ENCODE measurements at places on chromosomes 13 and 19.
A peak's percentile ranks its signal among the peaks of the same experiment; 100 is the strongest.

- DNase-seq, result peak; percentile 46
Observed at GRCh38 chr19:55368701-55369563, 1.3 kb downstream of the IL11 start.

DNA sequence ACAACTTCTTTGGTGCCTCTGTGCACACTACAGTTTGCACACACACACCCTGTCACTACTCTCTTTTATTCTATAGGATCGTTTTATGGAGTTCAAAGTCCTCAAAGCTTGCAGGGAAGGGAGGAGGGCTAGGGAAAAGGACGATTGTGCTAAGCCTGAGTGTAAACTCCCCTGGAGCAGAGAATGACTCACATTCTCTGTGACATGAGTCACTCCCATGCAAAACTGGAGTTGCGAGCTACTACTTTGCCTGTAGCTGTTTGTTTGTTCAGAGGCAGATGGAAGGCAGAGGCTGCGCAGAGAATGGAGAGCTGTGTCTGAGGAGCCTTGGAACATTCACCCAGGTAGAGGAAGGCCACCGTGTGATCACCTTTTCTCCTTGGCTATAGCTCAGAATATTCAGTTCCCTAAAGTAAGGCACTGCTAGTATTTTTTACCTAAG is 80.5 kb upstream of the MBNL2 start:
- DNase-seq, result peak; percentile 92

GRCh38 chr13:113169277-113170272 is 11.1 kb downstream of the PROZ start:
- DNase-seq, result no peak

- DNase-seq, result no peak
Observed at GRCh38 chr13:94344126-94344818, 135.2 kb downstream of the DCT start.

DNA sequence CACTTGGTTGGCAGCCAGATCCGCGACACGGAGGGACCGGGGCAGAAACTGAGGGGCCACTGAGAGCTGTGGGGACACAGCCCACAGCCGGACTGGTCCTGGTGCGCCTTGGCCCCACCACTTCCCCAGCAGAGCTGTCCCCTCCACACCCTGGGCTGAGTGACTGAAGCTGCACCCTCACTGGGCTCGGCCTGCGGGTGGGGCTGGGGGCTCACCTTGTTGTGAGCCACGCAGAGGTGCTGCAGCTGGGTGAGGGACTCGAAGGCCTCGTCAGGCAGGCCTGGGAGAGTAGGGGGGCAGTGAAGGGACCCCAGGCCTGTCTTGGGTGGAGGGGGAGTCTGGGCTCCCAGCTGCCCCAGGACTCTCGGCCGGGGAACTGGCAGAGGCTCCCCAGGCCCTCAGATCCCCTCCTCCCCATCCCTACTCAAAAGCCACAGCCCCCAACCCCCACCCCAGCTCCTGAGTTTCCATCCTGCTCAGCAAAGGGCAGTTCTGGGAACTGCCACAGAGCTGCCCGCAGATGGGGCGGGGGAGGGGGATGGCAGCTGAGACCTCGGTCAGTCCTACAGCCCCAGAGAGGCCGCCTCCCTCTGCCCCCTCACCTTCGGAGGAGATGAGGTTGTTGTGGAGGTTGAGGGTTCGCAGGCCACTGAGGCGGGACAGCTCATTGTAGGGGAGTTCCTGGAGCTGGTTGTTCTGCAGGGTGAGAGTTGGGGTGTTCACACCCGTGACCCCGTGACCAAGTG is 2.3 kb downstream of the PODNL1 start:
- DNase-seq, result no peak

DNA sequence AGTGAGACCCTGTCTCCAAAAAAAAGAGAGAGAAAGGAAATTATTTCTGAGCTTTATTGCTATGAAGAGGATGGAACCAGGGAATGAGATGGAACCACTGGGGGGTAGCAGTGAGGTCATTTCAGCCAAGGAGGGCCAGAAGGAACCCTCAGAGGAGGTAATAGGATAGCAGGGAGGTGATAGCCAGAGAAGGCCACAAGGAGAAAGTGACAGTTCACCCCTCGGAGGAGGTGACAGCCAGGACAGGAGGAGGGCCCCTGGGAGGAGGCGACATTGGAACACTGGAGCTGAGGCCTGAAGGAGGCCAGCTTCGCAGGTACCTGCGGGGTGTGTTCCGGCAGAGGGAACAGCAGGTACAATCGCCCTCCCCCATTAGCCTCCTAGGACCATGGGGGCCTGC is 675 bp upstream of the PGPEP1 start:
- DNase-seq, result peak; percentile 50

- no peak for DNase-seq
Observed at GRCh38 chr13:80469105-80469852, 128.4 kb upstream of the SPRY2 start.

DNA sequence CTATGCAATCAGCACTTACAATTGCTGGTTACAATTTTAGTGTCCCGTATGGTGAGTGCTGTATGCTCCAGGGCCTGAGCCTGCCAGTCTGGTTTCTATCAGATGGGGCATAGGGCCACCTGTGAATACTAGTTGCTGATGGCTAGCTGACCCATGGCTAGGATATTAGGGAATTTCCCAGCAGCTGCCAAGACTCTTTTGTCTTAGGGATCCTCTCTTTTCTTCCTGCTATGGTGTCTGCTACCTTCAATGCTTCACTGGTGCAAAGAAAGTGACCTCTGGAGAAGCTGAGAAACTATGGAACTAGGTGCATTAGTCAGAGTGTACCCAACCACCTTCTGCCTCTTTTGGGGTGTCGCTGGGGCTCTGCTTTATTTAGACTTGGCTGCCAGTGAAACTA is 11.6 kb downstream of the CCDC169 start:
- DNase-seq, result no peak

DNA sequence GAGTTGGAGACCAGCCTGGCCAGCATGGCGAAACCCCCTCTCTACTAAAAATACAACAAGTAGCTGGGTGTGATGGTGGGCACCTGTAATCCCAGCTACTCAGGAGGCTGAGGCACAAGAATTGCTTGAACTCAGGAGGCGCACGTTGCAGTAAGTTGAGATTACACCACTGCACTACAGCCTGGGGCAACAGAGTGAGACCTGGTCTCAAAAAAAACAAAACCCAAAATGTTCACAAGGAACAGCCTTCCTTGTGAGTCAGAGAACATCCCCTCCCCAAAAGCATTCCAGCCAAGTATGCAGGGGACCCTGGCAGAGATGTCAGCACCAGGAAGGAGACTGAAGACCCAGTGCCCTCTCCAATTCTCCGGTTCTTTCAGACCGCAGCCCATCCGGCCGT is 314.9 kb upstream of the TSHZ3 start:
- DNase-seq, result no peak

DNA sequence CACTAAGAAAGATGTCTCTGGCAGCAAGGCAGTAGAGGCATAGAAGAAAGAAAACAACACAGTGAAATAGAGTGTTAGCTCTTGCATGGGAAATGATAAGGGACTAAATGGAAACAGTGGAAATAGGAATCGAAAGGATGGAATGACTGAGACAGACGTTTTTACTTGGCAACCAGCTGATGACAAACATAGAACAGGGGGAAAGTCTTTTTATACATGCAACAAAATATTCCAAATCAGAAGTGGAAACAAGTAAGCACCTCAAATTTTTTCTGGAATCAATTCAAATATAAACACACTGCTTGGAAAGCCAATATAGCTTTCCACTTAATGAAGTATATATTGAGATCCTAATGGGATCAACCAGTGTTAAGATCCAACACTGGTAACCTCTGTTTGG is 110.2 kb downstream of the MZT1 start:
- no peak for DNase-seq

GRCh38 chr19:3658004-3658869 is 31.6 kb upstream of the CACTIN start:
- no peak for DNase-seq

GRCh38 chr19:42207767-42208271 is 9.7 kb downstream of the DEDD2 start:
- peak; percentile 71 for DNase-seq

DNA sequence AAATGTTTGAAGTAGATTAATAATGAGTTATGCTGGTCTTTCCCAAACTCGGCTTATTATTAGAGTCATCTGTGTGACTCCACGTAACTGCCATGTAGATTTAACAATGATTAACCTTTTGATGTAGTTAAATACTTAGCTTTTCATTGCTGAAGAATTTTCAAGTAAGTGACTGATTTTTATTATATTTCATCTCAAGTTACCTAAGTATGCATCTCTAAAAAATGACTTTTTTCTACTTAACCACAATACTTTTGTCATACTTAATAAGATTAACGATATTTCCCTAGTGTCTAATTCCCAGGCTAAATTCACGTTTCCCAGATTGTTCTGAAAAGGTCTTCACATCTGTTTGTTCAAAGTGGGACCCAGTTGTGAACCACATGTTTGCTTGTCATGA is 17.8 kb downstream of the BIVM start:
- DNase-seq, result no peak

DNA sequence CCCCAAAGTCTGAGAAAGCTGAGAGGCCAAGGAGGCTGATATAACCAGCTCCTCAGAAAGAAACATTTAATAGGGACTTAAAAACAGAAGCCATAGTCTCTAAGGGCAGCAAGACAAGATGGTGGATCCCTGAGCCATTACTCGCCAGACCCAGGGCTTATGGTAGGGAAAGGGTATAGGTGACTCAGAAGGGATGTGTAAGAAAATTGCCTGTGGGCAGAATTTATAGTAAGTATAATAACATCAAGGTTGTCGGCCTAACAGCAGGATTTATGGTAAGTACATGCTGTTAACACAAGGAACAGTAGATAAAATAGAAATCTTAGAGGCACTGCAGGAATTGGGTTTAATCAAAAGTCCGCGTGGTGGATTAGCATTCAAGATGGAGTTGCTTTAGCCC is 14.7 kb downstream of the KBTBD6 start:
- DNase-seq, result no peak

GRCh38 chr13:78907006-78907405 is 248.1 kb upstream of the OBI1 start:
- no peak for DNase-seq

- no peak for DNase-seq
Observed at GRCh38 chr19:18804139-18804601, 13.1 kb upstream of the COMP start.

All from RKO (cell line).